NCI-H2081 treated with DMSO at 0.1 percent for 48 hours (cell line): ENCODE measurements at places on chromosomes 1 and 21.

DNA sequence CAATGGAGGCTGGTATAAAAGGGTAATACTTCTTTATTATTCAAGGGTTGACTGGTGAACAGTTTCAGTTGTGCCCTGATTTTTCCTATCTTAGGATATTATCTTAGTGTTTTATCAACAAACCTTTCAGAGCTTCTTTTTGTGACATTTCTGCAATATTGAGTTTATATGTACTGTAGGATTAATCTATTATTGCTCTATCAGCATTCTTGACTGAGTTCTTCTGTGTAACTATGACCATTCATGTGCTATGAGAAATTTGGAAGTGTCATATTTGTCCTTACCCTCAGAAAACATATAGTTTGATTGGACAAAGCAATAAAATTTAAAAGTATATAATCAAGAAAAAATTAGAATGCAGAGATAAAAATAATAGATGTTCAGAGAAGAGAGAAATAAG is 25.5 kb upstream of the MRPS6 start:
- no peak for DNase-seq

- no peak for DNase-seq
Measured at GRCh38 chr1:25062621-25063255, 132.7 kb upstream of the RUNX3 start.

DNA sequence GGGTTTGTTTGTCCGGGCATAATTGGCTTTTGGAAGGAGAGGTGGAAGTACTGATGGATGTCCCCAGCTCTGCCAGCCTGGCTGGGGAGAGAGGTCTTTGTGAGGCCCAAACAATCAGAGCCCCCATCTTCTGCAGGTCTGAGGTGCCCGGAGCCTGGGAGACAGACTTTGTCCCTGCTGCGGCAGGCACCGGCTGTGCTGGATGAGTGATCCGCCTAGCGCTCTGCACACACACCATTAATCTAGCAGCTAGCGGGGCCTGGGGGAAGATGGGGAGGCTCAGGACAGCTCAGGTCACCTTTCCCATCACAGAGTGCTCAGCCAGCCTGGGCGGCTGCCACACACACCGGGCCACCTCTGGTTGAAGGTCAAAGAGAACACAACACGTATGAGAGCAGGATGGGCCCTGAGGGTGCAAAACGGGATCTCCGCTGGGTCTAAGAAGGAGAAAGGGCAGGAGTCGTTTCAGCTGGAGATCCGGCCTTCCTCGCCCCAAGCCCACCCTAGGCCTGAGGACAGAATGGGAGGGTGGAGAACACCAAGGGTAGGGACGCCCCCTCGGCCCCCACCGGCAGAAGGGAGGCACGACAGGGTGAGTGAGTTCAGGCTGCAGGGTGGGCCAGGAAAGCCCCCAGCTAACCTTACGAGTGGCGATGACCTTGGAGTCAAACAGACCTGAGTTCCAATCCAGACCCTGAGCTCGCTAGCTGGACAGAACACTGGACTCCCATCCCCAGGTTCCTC is 341.8 kb downstream of the NPHP4 start:
- DNase-seq = no peak

GRCh38 chr1:62435231-62436038 is 1.4 kb upstream of the USP1 start:
- DNase-seq = no peak

DNA sequence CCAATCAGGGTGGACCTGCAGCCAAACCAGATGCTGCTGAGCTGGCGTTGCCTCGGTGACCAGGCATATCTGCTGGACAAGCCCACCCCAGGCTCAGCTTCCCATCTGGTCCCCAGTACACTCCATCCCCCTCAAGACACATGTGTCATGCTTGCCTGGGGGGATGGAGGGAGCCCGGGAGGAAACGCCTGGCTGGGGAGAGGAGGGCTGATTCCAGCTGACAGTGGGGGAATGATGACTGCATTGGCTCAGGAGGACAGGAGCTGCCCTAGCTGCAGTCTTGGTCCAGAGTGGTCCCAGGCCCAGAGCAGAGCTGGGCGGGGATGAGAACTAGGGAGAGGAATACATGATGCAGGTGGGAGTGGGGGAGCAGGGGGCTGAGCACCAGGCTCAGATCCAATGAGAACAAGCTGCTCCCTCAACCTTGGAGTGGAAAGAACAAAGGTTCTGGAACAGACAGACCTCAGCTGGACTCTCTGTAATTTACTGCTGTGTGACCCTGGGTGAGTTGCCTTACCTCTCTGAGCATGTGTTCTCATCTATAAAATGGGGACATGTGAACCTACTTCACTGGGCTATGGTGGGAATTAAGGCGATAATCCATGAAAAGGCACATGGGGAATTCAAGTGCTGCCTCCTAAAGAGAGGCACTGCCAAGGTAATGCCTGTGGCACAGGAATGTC is 23.1 kb upstream of the ECE1 start:
- DNase-seq = no peak

GRCh38 chr1:65668368-65668767 is 124.3 kb upstream of the PDE4B start:
- DNase-seq = no peak

- DNase-seq = no peak
Measured at GRCh38 chr1:30912913-30913652, 4.5 kb upstream of the SDC3 start.

GRCh38 chr1:232038706-232039677 is 412.4 kb downstream of the DISC1 start:
- no peak for DNase-seq

DNA sequence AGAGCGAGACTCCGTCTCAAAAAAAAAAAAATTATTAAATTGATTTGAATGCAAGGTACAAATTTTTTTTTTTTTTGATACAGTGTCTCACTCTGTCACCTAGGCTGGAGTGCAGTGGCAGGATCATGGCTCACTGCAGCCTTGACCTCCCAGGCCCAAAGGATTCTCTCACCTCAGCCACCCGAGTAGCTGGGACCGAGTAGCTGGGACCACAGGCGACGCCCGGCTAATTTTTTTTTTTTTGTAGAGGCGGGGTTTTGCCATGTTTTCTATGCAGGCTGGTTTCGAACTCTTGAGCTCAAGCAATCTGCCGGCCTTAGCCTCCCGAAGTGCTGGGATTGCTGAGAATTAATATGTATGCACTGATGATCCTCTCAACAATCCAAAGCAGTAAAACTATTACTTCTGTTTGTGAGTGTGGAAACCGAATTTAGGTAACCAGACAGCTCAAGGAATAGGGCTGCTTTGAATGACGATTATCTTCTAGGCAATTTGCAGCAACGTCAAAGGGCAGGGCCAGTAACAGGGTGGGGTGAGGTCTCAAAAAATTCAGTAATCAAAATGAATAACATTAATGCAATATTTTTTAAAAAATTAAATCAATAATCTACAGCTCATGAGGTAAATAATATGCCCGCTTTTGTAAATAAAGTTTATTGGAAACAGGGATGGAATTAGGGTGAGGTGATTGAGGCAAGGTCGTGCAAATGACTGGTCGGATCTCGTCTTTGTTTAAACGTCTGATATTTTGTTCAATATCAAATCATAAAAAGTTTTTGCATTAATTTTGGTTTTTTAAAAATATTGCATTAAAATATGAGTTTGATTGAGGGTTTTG is 1.2 kb downstream of the CLSPN start:
- DNase-seq = no peak

GRCh38 chr1:59317780-59318179 is 20.9 kb downstream of the FGGY start:
- no peak for DNase-seq

- DNase-seq = no peak
Measured at GRCh38 chr1:244113532-244114320, 62.6 kb downstream of the ZBTB18 start.

- no peak for DNase-seq
Measured at GRCh38 chr1:9037476-9038337, 11.5 kb upstream of the SLC2A7 start.

- no peak for DNase-seq
Measured at GRCh38 chr1:11649624-11650330, 4.5 kb downstream of the FBXO2 start.

DNA sequence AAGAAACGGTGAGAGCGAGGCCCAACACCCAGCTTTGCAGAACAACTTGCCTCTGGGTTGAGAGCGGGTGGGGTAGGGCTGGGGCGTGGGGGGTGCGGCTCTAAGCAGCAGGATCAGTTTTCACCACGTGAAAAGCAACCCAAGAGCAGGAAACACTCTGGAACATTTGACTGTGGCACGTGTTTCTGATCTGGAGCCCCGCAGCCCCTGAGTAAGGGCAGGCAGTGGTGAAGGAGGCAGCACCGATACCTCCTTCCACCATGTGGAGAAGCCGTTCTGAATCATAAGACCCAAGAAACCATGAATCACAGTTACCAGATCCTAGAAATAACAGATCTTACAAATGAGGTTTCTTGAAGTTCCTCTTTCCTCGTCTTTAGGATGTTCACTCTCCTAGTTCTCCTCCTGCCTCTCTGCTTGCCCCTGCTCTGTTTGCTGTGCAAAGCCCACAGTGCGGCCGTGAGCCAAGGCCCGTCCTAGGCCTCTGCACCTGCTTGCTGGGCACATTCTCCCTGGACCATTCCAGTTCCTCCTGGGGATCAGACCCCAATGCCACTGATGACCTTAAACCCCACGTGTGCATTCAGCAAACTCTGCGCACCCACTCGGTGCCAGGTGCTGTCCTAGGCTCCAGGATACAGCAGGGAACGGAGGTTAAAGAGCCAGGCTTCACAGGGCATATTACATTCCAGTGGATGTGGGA is 31.9 kb downstream of the SLC1A7 start:
- DNase-seq = no peak

- DNase-seq = no peak
Measured at GRCh38 chr1:5796028-5796427, 196.2 kb downstream of the NPHP4 start.

DNA sequence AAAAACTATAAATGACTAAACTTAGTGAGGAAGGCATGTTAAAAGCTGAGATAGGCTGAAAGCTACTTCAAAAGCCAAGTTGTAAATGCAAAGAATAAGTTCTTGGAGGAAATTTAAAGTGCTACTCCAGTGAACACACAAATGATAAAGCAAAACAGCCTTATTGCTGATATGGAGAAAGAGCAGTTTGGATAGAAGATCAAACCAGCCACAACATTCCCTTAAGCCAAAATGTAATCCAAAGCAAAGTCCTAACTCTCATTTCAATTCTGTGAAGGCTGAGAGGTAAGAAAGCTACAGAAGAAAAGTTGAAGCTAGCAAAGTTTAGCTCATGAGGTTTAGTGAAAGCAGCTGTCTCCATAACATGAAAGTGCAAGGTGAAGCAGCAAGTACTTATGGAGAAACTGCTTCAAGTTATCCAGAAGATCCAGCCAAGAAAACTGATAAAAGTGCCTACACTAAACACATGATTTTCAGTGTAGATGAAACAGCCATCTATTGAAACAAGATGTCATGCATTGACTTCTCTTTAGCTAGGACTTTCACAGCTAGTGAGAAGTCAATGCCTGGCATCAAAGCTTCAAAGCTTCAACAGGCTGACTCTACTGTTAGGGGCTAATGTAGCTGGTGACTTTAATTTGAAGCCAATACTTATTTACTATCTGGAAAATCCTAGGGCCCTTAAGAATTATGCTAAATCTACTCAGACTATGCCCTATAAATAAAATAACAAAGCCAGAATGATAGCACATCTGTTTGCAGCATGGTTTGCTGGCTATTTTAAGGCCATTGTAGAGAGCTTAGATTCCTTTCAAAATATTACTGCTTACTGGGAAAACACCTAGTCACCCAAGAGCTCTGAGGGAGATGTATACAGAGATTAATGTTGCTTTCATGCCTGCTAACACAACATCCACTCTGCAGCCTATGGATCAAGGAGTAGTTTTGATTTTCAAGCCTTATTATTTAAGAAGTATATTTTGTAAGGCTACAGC is 188.6 kb downstream of the EIF4G3 start:
- no peak for DNase-seq

DNA sequence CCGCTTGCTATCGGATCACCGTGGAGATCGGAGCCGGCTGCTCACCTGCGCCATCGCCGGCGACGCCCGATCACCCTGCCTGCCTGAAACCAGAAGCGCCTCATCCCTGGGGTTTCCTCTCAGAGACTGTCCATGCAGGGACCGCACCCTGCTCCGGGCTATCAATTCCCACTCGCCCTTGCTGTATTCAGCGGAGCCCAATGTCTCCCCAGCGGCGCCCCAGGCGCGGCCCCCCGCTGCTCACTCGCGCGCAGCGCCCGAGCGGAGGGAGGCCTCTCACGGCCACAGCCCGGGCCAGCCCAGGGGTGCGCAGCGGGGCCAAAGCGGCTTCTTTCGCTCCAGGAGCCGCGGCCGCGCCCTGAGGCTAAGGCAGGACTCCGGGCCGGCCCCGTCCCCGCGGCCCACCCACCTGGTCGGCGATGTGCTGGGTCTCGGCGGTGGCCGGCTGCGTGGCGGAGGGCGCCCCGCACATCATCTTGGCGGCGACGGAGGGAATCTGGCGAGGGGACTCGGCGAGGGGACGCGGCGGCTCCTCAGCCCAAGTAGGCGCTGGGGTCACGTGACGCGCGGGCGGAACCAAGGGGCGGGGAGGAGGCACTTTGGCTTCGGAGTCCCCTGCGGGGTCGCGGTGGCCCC is at the start of gene CSTB:
Gene CSTB, minus strand, starts transcription at position 514 of the 636 bp plus-strand sequence. Its CDS starts 39 bp downstream, at position 475.
- DNase-seq = no peak

DNA sequence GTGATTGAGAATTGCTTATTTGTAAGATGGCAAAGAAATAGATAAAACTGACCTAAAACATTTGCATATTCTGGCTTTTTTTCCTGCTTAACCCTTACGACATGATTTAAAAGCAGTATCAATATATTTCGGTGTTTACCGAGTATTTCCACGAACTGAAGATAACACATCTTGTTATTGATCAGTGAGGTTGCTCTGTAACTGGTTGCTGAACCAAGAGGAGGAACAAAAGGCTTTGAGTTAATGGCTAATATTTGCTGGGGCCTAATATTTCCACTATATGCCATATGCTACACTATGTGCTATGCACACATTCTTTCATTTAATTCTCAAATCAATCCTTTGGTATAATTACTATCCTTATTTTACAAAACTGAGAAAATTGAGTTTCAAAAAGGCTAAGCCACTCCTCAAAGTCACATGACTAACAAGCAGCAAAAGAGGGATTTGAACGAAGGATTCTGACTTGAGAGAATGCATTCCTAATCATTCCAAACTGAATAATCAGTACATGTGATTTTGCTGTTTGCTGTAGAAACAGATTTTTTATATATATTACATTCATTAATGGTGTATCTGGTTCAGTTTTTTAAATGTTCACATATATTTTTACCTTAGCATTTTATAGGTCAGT is 346.0 kb downstream of the USP25 start:
- DNase-seq = no peak

DNA sequence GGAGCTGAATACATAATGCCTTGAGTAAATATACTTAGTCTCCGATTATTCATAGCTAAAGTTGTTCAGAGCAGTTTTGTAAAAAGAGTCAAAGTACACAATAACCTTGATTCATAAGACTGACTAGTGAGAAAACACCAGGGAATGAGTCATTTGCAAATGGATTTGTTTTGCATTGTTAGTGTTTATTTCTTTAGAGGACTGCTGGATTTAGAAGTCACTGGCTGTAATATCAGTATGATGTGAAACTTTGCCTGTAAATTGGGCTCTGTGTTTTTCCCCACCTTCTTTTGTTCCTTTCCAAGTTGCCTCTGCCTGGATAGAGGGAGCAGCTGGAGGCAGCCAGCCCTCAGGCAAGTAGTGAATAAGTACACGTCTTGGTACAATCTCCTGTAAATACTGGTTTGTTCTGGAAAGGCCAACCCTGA is 474.7 kb downstream of the NUF2 start:
- no peak for DNase-seq

- no peak for DNase-seq
Measured at GRCh38 chr1:27666791-27667254, 5.2 kb downstream of the IFI6 start.
